ENCODE measurements at places on chromosomes 6 and 20. TPM values are rescaled to one million over a fixed set of nuclear protein-coding genes. Genes with fewer than 3 reads are reported as not detected.

DNA sequence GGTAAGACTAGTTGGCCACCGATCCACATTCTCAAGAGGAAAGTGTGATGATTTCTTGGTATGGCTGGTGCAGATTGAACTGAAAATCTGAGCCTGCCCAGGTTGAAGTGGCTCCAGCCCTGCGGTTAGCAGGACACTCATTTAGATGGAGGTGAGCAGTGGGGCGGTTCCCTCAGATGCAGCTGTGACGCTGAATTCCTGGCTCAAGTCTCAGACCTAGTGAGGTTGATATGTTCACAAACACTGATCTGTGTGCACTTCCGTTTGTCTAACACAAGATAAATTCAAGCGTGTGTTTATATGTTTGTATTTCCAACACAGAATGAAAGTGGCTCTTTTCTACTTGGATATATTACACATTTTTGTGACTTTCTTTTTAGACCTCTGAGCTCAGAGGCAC is 83.4 kb upstream of the FRMD1 start:
- H3K36me3 ChIP-seq = no peaks in the 10 kb centered on the region
- H3K27ac ChIP-seq = no peak overlapping the region
- peaks cover 6% of the 10 kb centered on the region for H3K4me1 ChIP-seq
- H3K4me3 ChIP-seq = no peak overlapping the region
- no peaks in the 10 kb centered on the region for H3K27me3 ChIP-seq

DNA sequence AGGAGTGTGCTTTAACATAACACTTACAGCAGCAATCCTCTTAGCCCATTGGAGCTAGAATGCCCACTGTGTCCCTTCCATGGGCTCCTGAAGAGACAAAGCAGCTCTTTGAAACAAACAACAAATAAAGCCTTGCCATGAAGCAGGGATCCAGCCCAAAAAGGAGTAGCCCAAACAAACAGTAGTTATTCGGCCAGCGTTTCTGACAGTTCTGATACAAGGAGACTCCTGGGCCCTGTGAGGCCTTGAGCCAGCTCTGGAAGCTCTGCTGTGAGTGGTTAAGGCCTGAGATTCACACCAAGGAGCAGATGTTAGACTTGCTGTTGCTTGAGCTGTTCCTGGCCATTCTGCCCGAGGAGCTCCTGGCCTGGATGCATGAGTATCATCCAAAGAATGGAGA is 16.9 kb upstream of the ZSCAN16 start:
- H3K4me1 ChIP-seq = no peaks in the 10 kb centered on the region
- no peak overlapping the region for H3K27ac ChIP-seq
- no peaks in the 10 kb centered on the region for H3K27me3 ChIP-seq
- no peak overlapping the region for H3K4me3 ChIP-seq
- H3K36me3 ChIP-seq = no peaks in the 10 kb centered on the region

GRCh38 chr20:41923624-41924023 is 305.4 kb upstream of the CHD6 start:
- no peak overlapping the region for H3K27ac ChIP-seq
- DNase-seq = no peak
- H3K27me3 ChIP-seq = peaks cover 4% of the 10 kb centered on the region
- H3K36me3 ChIP-seq = no peaks in the 10 kb centered on the region
- H3K4me1 ChIP-seq = no peaks in the 10 kb centered on the region

DNA sequence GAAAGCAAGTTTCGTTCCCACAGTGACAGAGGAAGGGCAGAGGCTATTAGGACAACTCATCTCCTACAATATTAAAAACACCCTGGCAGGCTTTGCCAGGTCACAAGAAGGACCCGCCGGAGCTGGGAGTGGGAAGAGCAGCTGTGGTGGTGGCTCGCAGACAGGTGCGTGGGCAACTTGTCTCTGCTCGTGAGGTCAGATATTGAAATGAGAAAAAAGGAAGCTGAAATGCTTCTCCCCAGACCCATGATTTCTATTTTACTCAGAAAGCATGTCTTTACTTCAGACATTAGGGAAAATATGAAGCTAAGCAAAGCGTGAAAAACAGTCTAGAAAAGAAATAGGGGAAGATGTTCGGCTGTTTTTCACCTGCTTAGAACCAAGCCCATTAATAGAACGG is 166.3 kb upstream of the EEF1E1 start:
- H3K4me3 ChIP-seq = no peak overlapping the region
- DNase-seq = no peak
- H3K4me1 ChIP-seq = no peaks in the 10 kb centered on the region

GRCh38 chr6:127466416-127466815 is 7.2 kb upstream of the KIAA0408 start:
- no peaks in the 10 kb centered on the region for H3K27me3 ChIP-seq
- no peak for DNase-seq
- H3K4me1 ChIP-seq = no peaks in the 10 kb centered on the region
- no peak overlapping the region for H3K4me3 ChIP-seq

DNA sequence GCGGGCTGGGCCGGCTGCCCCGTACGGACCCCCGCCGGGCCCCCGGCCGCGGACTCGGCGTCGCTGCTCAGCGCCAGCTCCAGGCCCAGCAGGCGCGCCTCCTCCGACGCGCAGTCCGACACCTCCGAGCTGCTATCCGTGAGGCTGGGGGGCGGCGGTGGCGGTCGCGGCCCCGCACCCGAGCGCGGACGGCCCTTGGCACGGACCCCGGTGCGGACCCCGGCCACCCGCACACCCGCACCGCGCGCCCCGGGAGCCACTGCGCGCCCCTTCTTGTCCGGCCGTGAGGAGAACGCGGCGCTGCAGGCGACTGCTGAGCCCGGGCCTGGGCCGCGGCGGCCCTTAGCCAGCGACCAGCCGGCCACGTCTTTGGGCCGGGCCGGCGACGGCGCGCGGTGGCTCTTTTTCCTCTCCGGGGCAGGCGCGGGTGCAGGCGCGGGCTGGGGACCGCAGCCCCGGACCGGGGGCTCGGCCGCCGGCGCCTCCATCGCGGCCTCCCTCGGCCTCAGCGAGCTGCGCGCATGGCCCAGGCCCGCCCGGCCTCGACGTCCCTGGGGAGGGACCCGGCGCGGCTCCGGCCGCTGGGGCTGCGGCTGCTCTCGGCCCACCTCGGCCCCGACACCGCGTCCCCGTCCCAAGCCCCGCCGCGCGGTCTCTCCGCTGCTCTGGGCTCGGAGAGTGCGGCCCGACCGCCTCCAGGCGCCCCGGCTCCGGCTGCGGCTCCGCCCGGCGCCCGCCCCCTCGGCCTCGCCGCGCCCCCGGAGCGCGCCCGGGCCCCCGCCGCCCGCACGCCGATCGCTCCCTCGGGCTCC is 12.9 kb upstream of the TLDC2 start:
- no peak overlapping the region for H3K27ac ChIP-seq
- H3K4me3 ChIP-seq = peak overlapping the region; percentile 95
- DNase-seq = no peak

GRCh38 chr20:49630396-49630951 is 62.5 kb upstream of the PTGIS start:
- H3K27ac ChIP-seq = peak overlapping the region; percentile 65
- H3K4me3 ChIP-seq = no peak overlapping the region
- peaks cover 19% of the 10 kb centered on the region for H3K36me3 ChIP-seq
- no peaks in the 10 kb centered on the region for H3K27me3 ChIP-seq
- no peak for DNase-seq

DNA sequence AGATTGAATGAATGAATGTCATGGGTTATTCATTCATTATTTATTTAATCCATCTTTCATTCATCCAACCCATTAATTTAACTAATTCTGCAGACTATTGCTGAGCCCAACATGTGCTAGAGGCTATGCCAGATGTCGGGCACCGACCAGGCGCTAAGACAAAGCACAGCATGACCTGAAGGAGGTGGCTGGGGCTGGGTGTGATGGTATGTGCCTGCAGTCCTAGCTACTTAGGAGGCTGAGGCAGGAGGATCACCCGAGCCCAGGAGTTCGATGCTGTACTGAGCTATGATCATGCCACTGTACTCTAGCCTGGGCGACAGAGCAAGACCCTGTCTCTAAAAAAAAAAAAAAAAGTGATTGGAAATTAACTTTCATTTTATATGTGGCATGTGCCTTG is 5.7 kb upstream of the SLC22A7 start:
- H3K27ac ChIP-seq = no peak overlapping the region
- H3K36me3 ChIP-seq = no peaks in the 10 kb centered on the region
- peaks cover 3% of the 10 kb centered on the region for H3K4me1 ChIP-seq
- no peak overlapping the region for H3K4me3 ChIP-seq
- H3K27me3 ChIP-seq = no peaks in the 10 kb centered on the region

- H3K27me3 ChIP-seq = no peaks in the 10 kb centered on the region
- no peak overlapping the region for H3K27ac ChIP-seq
- H3K4me3 ChIP-seq = no peak overlapping the region
Measured at GRCh38 chr6:42963855-42964605, 3.5 kb downstream of the GNMT start.

DNA sequence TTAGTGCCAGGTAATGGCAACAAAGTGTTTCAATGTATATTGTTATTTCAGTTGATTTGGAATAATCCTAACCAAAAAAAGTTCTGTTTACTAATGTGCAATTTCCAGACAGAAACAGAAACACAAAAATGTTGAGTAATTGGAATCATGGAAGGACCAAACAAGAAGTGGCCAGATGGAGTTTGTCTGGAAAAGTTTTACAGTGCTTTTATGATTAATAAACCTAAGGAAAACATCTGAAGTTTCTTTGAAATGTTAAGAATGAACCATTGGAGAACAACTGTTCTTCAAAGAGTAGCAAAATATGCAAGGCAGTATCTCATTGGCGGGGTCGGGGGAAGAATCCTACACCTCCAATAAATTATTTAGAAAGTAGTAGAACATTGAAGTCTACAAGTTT is 19.0 kb upstream of the FILIP1 start:
- H3K36me3 ChIP-seq = no peaks in the 10 kb centered on the region
- no peak overlapping the region for H3K27ac ChIP-seq
- H3K4me1 ChIP-seq = no peaks in the 10 kb centered on the region
- no peak for DNase-seq
- H3K4me3 ChIP-seq = no peak overlapping the region

GRCh38 chr20:34971561-34972235 is 16.0 kb downstream of the MYH7B start:
- H3K4me1 ChIP-seq = no peaks in the 10 kb centered on the region
- no peaks in the 10 kb centered on the region for H3K27me3 ChIP-seq
- no peaks in the 10 kb centered on the region for H3K36me3 ChIP-seq

- peaks cover 6% of the 10 kb centered on the region for H3K4me1 ChIP-seq
- no peak overlapping the region for H3K4me3 ChIP-seq
Measured at GRCh38 chr20:8646716-8647115, 422.2 kb upstream of the PLCB4 start.

- no peaks in the 10 kb centered on the region for H3K27me3 ChIP-seq
- DNase-seq = no peak
- H3K36me3 ChIP-seq = no peaks in the 10 kb centered on the region
- no peak overlapping the region for H3K27ac ChIP-seq
Measured at GRCh38 chr6:127950566-127951145, 49.8 kb upstream of the THEMIS start.

DNA sequence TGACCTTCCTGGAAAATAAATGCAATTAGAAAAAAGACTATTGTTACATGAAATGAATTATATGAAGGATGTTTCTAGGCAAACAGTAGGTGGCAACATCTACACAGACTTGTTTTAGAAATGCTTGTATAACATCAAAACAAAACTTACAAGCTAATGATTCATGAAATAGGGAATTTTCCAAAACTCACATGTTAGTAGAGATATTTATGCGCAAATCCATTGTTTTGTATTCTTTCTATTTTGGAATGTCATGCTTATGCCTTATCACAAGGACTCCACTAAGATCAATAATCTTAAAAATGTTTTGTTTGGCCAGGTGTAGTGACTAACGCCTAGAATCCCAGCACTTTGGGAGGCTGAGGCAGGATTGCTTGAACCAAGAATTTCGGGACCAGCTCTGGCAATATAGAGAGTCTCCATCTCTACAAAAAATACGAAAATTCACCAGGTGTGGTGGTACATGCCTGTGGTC is 32.3 kb upstream of the LGSN start:
- H3K4me1 ChIP-seq = peaks cover 16% of the 10 kb centered on the region
- no peaks in the 10 kb centered on the region for H3K36me3 ChIP-seq
- DNase-seq = no peak
- H3K4me3 ChIP-seq = no peak overlapping the region

GRCh38 chr6:96532399-96532798 is 10.8 kb downstream of the UFL1 start:
- no peak overlapping the region for H3K27ac ChIP-seq
- no peaks in the 10 kb centered on the region for H3K27me3 ChIP-seq
- H3K4me3 ChIP-seq = no peak overlapping the region
- H3K36me3 ChIP-seq = no peaks in the 10 kb centered on the region

DNA sequence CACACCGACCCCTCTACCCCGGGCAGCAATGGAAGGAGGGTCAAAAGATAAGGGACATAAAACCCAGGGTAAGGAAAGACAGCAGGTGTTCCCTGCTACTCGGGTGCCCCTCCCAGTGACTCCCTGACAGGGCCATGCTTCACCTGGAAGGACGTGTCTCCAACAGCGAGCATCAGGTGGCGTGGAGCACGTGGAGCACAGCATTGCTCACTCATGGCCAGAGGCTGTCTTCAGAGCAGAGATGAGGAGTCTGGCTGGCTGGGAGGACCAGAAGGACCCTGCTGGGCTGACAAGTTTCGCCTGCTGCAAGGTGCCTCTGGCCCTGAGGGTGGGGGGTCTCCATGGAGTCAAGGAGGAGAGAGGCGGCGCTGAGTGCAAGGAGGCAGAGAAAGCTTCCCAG is 15.3 kb upstream of the CDH22 start:
- no peak for DNase-seq
- no peaks in the 10 kb centered on the region for H3K27me3 ChIP-seq

- DNase-seq = no peak
- H3K4me1 ChIP-seq = peaks cover 48% of the 10 kb centered on the region
- peaks cover 16% of the 10 kb centered on the region for H3K36me3 ChIP-seq
- H3K27me3 ChIP-seq = no peaks in the 10 kb centered on the region
- peak overlapping the region; percentile 57 for H3K27ac ChIP-seq
Measured at GRCh38 chr20:31667315-31668285, 29.9 kb downstream of the COX4I2 start.

- no peak for DNase-seq
- H3K36me3 ChIP-seq = no peaks in the 10 kb centered on the region
- no peaks in the 10 kb centered on the region for H3K27me3 ChIP-seq
- no peak overlapping the region for H3K27ac ChIP-seq
- no peak overlapping the region for H3K4me3 ChIP-seq
Measured at GRCh38 chr6:81572020-81572419, 180.5 kb downstream of the TENT5A start.

- no peaks in the 10 kb centered on the region for H3K36me3 ChIP-seq
- no peaks in the 10 kb centered on the region for H3K4me1 ChIP-seq
- no peak for DNase-seq
- peaks cover 5% of the 10 kb centered on the region for H3K27me3 ChIP-seq
- no peak overlapping the region for H3K4me3 ChIP-seq
- no peak overlapping the region for H3K27ac ChIP-seq
Measured at GRCh38 chr6:125577124-125577662, 172.2 kb upstream of the HEY2 start.

Gene C20orf141
- not detected for polyA plus RNA-seq

Gene ARMC12
- polyA plus RNA-seq = 6.9 TPM

Gene THBS2
- polyA plus RNA-seq = 6.1 TPM

Gene MAP3K5
- 124 TPM for polyA plus RNA-seq

Gene PAK5
- polyA plus RNA-seq = 1.2 TPM

Gene UBD
- 0.99 TPM for polyA plus RNA-seq

Gene COL10A1
- not detected for polyA plus RNA-seq

Gene SLC17A2
- polyA plus RNA-seq = not detected

Gene FGD2
- 3.7 TPM for polyA plus RNA-seq

Gene ENPP1
- 2.1 TPM for polyA plus RNA-seq

Gene C6orf15
- polyA plus RNA-seq = not detected

Measured in adrenal gland (tissue), 19 donors.